CD4-positive, alpha-beta T cell treated with Interleukin-2 at 100 ng/mL for 4 hours (primary cell): ENCODE measurements at places on chromosomes 16 and 17.

DNA sequence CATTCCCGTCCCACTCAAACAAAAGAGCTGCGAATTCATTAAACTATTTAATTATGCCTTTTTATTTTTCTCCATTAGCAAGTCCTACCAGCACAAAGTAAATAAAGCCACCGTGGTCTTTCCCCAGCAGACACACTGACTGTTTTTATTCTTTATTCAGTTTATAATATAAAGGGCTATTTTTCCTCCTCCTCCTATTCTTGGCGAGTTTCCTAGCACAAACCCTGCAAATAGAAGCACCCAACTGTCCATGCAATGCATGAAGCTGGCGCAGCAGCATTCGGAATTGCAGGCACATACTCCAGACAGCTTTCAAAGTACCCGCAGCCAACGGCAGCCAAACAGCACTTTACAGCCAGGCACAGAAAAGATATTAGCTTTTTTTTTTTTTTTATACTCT lies 583.4 kb upstream of the PSMD7 start:
- no peak for DNase-seq

DNA sequence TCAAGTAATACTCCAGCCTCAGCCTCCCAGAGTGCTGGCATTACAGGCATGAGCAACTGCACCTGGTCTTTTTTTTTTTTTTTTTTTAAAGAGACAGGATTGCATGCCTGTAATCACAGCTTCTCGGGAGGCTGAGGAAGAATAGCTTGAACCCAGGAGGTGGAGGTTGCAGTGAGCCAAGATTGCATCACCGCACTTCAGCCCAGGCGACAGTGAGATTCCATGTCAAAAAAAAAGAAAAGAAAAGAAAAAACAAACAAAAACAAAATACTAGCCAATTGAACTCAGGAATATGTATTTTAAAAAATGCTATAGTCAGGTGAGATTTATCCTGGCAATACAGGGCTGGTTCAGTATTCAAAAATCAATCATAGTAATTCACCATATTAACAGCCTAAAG lies 117.7 kb upstream of the TMEM97 start:
- no peak for DNase-seq

DNA sequence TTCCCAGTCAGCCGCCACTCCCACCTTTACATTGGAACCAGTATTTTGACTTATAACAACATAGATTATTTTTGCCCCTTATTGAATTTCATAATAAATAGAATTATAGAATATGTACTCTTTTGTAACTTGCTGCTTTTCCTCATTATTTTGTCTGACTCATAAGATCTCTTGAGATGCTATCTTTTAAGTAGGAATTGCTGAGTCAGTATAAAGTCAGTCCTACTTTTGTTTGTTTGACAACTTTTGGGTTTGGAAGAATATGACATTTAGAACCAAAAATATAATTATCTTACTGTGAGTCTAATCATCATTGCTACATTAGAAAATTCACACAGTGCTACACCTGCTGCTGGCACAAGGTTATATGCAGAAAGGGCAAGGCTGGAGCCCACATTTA lies 69.7 kb downstream of the STXBP4 start:
- no peak for DNase-seq

- no peak for DNase-seq
Measured at GRCh38 chr17:27535975-27536374, 79.7 kb downstream of the KSR1 start.

DNA sequence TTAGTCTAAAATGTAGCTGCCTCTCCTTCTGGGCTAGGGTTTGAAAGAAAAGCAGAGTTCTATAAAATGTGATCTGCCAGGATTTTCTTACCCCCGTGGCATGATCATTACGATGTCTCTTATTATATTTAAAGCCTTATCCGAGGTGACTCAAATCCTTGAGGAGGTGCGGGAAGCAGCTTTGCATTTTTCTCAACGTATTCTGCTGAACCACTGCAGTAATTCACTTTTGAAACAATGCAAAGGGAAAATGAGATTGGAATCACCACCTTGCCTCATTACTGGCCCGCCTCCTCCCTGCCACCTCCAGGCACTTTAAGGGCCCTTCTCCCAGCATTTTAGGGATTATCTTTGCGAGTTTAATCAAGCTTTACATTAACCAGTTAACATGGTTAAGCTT lies 9.7 kb upstream of the NOG start:
- DNase-seq: no peak

GRCh38 chr17:76725580-76726230 lies 701 bp downstream of the JMJD6 start:
- peak; percentile 68 for DNase-seq

- DNase-seq: no peak
Measured at GRCh38 chr16:497258-497657, 30.3 kb upstream of the CAPN15 start.

DNA sequence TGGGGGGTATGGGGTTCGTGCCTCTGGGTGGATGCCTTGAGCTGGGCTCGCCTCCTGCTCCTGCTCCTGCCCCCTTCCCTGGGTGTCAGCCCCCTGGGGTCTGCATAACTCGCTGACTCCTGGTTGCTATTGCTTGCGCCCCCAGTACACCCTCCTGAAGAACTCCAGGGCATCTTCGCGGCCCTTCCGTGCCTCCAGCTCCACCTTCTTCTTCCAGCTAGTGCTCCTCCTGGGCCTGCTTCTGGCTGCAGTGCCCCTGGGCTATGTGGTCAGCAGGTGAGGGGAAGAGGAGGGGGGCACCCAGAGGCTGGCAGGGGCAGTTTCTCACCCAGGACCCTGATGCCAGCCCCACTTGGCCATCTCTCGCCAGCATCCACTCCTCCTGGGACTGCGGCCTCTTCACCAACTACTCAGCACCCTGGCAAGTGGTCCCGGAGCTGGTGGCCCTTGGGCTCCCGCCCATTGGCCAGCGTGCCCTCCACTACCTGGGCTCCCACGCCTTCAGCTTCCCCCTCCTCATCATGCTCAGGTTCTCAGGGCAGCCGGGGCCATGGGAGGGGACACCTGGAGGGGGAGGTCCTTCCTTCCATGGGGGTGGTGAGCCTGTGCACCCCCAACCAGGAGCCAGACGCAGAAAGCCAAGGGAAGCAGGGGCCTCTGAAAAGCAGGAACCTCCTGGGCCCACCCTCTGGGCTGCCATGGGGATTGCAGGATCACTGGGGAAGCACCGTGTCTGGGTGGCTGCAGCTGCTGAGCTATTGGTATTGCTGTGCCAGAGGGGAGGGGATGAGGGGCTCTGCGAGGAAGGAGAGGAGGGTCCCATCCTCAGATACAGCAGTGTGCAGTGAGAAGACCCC lies 7.8 kb upstream of the C17orf99 start:
- DNase-seq: no peak
